ENCODE measurements at places on chromosomes 12 and 14.

DNA sequence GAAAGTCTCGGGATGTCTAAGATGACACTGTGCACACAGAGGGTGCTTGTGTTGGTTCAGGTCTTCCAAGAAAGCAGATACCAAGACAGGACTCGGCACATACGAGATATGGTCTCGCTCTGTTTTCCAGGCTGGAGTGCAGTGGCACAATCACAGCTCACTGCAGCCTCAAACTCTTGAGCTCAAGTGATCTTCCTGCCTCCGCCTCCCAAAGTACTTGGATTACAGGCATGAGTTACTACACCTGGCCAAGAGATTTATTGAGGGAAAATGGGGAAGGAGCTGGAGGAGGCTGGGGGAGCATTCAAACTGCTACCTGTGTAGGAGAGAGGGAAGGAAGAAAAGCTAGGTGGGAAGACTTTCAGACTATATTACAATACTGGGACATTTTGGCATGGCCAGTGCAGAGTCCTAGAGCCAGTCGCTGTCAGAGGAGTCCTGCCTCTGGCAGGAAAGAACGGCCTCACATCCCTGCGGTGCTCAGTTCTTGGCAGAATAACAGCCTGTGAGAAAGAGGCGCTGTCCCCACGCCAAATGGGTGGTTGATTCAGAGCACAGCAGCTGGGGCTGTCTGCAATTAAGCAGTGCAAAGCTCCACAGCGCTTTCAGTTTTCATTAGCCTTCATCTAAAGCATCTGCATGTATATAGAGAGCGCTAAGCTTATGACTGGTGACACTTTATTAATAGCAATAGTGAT, 18.3 kb downstream of the SLC17A8 start:
- no peak for DNase-seq

DNA sequence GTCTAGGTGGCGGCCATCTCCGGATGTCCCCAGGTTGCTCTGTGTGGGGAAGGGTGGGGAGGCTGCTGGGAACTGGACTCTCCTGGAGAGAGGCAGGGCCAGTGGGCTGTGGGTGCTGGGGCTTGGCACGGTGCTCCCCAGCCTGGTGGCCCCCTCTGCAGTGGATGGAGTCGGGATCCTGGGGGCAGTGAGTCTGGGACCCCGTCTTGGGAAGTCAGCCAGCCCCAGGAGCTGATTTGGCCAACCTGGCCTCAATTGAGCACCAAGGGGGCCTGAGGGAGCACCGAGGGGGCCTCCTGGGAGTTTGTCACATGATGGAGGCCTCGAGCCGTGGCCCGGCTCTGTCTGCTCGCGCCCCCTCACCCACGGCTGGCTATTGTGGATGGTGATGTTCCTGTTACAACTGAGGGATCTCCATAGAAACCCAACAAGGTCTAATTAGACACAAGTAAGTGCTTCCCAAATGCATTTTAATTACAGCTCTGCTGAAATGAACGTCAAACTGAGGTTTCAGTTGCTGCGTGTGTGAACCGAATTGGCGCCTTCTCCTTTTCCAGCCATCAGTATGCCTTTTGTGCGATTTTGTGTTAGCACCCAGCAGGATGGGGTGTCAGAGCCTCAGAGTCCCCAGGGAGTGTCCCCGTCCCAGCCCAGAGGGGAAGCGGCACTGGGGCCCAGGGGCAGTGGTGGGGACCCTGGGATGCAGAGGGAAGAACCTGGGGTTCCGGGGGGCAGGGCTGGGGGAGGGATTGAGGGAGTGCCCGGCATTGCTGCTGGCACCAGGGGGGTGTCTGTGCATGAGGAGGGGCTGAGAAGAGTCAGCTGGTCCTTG, 71.8 kb downstream of the KIF26A start:
- no peak for DNase-seq

- DNase-seq, result no peak
These were observed 241.8 kb downstream of the ALG10 start for GRCh38 chr12:34264110-34264509.

DNA sequence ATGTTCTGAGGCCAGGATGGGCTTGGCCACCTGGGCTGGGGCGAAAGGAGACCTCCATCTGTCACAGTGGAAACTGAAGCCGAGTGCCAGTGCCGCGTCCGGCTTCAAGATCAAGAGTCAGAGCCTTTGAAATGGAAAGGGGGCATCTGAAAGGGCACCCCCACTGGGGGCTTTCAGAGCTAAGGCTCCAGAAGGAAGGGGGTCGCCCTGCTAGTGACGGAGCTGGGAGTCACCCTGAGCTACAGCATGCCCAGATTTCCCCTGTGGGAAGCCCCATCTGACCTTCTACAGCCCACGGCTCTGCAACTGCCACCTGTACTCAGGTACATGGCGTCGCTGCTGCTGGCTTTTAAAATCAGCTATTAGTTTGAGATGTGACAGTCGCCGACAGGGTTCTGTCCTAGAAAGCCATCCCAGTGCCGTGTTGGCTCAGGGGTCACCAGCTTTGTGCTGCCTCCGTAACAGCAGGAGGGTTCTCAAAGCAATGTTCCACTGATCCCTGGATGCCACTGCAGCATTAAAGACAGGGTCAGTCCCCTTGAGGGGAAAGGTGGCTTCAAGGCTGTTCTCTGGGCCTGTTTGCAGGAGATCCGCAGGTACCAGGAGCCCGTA, 31.5 kb downstream of the CCNK start:
- DNase-seq, result no peak

GRCh38 chr14:80948291-80948690, 6.8 kb upstream of the CEP128 start:
- no peak for DNase-seq

DNA sequence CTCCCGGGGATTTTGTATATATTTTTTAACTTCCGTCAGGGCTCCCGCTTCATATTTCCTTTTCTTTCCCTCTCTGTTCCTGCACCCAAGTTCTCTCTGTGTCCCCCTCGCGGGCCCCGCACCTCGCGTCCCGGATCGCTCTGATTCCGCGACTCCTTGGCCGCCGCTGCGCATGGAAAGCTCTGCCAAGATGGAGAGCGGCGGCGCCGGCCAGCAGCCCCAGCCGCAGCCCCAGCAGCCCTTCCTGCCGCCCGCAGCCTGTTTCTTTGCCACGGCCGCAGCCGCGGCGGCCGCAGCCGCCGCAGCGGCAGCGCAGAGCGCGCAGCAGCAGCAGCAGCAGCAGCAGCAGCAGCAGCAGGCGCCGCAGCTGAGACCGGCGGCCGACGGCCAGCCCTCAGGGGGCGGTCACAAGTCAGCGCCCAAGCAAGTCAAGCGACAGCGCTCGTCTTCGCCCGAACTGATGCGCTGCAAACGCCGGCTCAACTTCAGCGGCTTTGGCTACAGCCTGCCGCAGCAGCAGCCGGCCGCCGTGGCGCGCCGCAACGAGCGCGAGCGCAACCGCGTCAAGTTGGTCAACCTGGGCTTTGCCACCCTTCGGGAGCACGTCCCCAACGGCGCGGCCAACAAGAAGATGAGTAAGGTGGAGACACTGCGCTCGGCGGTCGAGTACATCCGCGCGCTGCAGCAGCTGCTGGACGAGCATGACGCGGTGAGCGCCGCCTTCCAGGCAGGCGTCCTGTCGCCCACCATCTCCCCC, 777 bp downstream of the ASCL1 start:
- no peak for DNase-seq

DNA sequence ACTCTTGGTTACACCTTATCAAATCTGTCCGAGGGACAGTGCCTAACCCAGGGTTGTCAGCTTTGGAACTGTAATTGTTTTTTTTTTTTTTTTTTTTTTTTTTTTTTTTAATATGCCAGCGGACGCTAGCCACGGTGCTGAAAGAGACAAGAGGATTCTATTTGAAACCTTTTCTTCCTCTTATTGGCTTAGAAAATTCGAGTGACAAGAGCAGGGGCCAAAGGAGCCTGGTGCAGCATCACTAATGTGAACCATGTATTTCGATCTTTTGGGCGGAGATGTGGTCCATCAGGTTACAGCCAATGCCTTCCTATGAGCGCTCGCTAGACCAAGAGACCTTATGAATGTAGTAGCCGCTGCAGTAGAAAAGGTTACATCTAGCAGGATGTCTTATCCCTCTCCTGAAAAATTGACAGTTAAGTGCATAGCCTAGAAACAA, 922 bp downstream of the PTPRR start:
- no peak for DNase-seq

DNA sequence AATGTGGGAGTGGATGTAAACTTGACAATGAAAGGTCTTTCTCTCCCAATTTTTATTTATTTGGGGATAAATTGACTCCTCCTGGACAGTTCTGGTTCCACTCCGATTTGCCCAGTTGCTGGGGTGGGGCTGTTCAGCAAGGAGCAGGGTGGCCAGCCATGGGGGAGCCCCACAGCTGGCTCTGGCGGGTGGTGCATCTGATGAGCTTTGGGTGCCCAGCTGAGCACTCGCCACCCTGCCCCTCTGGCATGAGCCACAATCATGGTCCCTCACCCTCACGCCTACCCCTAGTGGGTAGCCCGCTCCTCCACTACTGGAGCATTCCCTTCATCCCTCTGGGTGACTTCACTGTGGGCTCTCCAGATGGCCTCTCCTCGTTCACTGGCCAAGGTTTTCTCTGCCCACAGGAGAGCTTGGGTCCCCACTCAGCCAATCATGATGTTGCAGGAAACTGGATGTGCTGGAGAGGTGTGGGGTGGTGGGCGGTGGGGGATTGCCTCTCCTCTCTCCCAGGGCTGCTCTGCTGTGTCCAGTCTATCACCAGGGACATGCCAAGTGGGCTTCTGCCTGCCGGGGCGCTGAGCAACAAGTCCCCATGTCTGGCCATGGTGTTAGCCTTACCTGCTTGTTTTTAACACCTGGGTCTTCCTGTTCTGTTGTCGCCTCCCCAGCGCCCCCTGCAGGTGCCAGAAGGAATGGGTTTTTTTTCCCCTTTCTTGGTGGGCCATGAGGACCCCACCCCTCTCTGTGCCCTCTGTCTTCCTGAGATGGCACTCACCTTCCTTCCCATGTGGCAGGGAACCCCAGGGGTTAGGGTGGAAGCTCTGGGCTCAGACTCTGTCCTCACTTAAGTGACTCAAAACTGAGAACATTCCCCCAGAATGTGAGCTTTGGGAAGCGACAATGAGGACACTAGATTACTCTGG, 3.4 kb downstream of the CYP46A1 start:
- DNase-seq, result no peak

Measured in NCI-H1048 (cell line).